ENCODE measurements at places on chromosomes 3 and 15.

DNA sequence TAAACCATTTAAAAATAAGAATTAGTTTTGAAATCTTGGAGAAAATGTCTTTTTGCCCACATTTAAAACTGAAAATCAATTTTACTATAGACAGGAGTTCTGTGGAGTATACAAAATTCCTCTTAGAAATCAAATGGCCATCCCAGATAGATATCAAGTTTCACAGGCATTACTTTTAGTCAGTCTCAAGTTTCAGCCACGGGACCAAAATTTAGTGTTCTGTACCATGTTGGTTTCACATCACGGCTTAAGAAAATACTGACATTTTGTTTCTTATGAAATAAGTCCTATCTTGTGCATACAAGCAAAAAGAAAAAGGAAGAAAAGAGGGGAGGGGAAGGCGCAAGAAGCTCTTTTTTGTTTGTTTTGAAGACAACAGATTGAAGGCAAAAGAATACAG lies 45.7 kb downstream of the EIF2AK4 start:
- no peak for DNase-seq

DNA sequence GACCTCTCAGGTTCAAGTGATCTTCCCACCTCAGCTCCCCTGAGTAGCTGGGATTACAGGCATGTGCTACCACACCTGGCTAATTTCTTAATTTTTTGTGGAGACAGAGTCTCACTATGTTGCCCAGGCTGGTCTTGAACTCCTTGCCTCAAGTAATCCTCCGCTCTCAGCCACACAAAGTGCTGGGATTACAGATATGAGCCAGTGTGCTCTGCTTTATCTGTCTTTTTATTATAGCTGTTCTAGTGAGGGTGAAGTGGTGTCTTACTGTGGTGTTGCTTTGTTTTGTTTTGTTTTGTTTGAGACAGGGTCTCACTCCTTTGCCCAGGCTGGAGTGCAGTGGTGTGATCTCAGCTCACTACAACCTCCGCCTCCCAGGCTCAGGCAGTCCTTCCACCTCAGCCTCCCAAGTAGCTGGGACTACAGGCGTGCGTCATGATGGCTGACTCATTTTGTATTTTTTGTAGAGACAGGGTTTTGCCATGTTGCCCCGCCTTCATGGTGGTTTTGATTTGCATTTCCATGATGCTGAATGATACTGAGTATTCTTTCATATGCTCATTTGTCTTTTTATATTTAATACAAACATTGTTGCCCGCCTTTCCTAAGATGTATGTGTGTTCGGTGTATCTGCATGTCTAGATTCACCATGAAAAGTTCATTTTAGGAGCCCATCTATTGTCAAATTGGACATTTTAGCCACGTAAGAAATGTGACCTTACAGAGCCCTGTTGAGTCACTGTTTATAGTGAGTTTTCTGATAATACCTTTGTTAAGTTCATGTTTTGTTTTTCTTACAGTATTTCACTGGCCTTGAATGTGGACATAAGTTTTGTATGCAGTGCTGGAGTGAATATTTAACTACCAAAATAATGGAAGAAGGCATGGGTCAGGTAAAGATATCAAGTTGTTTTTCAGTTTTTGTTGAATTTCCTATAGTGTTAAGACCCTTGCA lies 80.6 kb downstream of the ARIH1 start:
- DNase-seq: peak; percentile 34

DNA sequence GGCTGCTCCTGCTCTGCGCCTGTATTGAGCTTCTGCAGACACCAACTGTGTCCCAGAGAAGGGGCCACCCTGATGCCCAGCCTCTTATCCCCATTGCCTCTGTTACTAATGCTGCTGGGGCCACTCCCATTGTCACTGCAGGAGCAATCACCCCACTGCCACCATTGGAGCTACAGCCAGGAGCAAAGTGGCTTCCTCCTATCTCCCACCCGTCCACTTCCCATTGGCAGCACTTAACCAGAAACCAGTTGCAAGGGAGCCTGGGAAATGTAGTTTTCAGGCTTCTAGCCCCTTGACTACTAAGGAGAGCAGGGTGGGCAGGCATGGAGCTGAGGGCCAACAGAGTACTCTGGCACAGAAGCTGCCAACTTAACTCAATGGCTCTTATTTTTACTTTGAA lies 55.9 kb upstream of the KLF13 start:
- peak; percentile 41 for DNase-seq

DNA sequence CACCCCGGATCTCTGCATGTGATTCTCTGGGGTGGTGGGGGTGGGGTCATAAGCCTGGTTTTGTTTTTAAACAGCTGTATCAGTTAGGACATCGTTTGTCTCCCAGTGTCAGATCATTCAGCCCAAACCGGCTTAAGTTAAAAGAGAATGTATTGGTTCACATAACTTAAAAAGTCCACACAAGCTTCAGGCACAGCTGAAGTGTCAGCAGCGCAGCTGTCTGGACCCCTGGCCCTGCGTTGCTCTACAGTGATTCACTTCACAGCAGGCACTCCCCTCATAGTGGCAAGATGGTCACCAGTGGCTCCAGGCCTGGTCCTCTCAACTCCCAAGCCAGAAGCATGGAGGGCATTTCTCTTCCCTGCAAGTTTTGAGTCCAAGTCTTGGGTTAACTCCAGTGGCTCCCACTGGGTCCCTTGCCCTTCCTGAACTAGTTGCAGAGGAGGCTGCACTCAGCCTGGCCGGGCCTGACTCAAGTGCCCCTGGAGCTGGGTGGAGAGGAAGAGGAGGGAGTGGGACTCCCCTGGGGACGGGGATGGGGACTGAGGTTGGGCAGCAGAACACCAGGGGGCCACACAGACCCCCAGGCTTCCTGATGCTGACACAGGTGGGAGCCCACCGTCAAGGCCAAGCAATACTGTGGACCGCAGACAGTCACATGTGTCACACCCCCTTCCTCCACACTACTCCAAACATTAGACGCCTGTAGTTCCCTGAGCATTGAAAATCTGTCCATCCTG lies 28.9 kb upstream of the GP9 start:
- no peak for DNase-seq

DNA sequence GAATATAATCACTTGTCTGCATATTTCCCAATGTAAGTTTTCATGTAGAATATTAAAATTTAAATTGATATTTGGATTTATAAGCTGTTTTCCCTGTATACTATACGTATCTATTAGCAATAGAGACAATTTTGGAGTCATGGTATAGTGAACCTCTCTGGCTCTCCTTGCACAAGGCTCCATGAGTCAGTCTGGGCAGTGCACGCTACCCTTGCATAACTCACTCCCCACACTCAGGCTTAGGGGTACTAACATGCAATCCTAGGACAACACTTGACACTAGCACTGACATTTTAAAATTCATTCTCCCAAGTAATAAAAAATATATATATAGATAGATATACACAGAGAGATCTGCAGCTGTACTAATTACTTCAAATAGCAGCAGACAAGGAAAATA lies 39.2 kb downstream of the SLC24A1 start:
- DNase-seq: no peak

DNA sequence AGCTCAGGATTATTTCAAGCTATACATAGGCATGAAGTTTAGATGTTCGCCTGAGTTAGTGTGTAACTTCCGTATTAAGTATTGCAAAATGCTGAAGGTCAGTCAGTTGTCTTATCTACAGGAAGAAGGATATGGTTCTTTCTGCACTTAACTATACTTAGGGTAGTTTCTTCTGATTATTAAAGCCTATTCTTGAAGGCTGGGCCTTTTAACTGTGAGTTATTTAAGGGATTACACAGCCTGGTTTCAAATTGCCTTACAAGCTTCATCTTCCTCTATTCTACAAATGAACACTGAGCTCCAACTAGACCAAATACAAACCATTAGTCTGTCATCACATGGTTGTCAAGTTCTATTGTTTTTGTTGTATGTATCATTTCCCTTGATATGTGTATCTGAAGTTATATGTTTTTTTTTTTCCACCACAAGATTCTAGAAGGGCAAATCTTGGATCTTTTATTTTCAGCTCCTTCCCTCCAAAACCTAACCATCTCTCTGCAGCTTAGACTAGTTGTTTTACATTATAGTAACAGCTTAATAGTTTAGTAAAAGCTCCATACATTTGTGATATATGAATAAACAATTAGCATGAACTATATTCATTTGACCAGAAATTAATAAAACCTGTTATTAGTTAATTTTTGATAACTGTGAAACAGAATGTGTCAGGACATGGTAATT lies 272.9 kb upstream of the KCNMB2 start:
- no peak for DNase-seq

GRCh38 chr3:5389057-5389456 lies 201.6 kb downstream of the EDEM1 start:
- no peak for DNase-seq

DNA sequence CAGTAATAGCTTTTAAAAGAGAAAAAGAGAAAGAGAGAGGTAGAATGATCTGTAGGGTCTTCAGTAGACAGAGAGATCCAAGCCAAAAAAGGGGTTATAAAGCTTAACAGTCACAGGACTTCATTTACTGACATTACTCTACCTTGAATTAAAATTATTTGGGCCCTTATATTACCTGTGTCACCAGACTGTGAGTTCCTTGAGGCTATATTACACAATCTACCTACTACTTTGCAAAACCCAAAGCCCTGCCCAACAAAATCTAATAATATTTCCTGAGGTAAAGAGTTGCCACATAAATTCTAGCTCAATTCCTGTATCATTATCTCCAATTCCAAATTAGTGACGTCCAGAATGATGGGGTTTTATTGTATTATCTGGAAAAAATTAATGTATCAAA lies 1.9 kb downstream of the UBR1 start:
- no peak for DNase-seq

GRCh38 chr3:170868577-170869238 lies 1.3 kb downstream of the RPL22L1 start:
- DNase-seq: no peak

- no peak for DNase-seq
Observed at GRCh38 chr3:109982201-109982600, 644.9 kb upstream of the DPPA4 start.

GRCh38 chr3:177429771-177430170 lies 232.5 kb upstream of the TBL1XR1 start:
- DNase-seq: no peak

GRCh38 chr3:172313671-172314070 lies 134.6 kb downstream of the GHSR start:
- no peak for DNase-seq

DNA sequence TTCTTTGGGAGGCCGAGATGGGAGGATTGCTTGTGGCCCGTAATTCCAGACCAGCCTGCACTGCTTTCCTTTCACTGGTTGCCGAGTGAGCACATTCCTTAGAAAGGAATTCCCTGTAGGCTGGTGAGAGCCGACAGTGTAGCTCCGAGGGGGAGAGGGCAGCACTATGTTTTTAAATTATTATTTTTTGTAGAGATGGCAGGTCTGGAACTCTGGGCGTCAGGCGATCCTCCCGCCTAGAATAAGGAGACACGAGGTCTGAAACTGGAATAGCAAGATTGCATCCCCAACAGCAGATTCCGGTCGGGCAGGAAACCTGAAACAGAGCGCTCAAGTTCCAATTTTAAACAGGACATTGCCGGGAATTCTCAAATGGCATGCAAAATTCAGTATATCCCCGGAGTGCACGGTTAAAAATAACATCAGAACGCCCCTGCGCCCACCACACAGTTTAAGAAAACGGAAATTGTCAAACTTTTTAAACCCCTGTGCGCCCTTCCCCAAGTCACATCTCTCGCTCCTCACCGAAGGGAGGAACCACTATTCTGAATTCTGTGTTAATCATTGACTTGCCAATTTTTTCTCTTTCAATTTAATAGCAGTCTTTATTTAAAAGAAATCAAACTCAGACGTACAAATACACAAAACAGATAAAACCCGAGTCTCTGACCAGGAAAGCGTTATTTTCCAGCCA lies 643 bp upstream of the RNU5B-1 start:
- peak; percentile 80 for DNase-seq

- DNase-seq: no peak
Observed at GRCh38 chr3:134652409-134652831, 1.6 kb upstream of the KY start.

GRCh38 chr3:169383770-169384169 lies 279.7 kb downstream of the MECOM start:
- no peak for DNase-seq

GRCh38 chr15:74540161-74540760 lies 759 bp upstream of the ARID3B start:
- no peak for DNase-seq

DNA sequence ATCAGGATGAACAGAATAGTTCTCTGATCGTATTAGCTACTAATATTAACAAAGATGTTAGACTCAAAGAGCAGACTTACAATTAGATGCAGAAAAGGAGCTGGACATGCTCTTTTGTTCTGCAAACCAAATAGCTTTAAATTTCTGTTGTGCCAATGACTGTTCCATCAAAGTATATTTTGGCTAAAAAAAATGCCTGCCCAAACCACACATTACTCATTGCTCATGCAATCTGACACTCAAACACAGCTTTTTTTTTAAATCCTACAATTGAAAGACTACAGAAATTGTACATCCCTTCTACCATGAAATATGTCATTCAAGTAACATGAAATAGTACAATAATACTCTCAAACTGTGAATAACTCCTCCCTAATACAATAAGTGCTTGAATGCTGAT lies 48.6 kb downstream of the SHOX2 start:
- DNase-seq: no peak

DNA sequence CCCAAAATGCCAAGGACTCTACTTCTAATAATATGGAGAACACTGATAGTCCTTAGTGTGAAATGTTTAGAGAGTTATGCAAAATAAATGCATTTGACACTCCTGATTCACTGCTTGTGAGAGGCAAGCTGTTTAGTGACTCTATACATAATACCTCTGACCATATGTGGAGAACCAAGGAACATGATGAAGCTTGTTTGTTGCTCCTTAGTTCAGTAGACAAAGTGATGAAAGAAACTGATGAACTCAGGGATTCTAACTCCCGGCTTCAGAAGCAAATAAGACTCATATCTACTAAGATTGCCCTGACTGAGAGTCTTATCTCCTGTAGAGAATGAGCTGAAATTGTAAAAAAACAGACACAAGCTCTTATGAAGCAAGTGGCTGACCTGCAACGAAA lies 41.3 kb downstream of the PEX5L start:
- no peak for DNase-seq

- no peak for DNase-seq
Observed at GRCh38 chr3:142019794-142020320, 129.5 kb downstream of the TFDP2 start.

GRCh38 chr3:80696280-80696679 lies 928.5 kb upstream of the ROBO1 start:
- no peak for DNase-seq

- DNase-seq: no peak
Observed at GRCh38 chr15:48653913-48654670, 8.6 kb upstream of the FBN1 start.

- DNase-seq: no peak
Observed at GRCh38 chr3:31077021-31077601, 182.7 kb upstream of the GADL1 start.

DNA sequence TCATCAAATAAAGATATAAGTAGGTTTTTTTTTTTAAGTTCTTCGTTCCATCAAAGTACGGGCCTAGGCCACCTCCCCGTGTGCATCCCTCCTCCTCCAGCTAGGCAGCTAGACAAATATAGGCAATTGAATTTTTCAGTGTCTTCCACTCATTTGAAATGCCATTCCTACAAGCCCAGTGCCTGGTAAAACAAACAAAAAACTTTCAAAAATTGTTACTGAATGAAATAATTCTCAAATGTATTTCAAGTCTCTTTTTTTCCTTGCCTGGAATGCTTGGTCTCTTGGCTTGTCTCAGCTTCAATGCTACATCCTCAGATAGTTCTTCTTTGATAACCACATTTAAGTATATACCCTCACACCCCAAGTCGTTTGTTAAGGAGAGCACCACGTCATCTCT lies 3.8 kb downstream of the EIF2AK4 start:
- DNase-seq: no peak

GRCh38 chr15:67884514-67885174 lies 44.8 kb upstream of the RNU6-1 start:
- DNase-seq: peak; percentile 87

GRCh38 chr3:114460459-114460858 lies 166.6 kb downstream of the TIGIT start:
- no peak for DNase-seq
